ENCODE measurements at places on chromosomes 4 and X.

GRCh38 chr4:76308548-76308947 lies 2.0 kb downstream of the STBD1 start:
- no peak for DNase-seq

GRCh38 chr4:82611982-82612381 lies 50.2 kb upstream of the TMEM150C start:
- DNase-seq: no peak

- no peak for DNase-seq
Observed at GRCh38 chrX:11119313-11119943, 8.3 kb downstream of the HCCS start.

- no peak for DNase-seq
Observed at GRCh38 chr4:138037696-138038095, 204.5 kb downstream of the SLC7A11 start.

DNA sequence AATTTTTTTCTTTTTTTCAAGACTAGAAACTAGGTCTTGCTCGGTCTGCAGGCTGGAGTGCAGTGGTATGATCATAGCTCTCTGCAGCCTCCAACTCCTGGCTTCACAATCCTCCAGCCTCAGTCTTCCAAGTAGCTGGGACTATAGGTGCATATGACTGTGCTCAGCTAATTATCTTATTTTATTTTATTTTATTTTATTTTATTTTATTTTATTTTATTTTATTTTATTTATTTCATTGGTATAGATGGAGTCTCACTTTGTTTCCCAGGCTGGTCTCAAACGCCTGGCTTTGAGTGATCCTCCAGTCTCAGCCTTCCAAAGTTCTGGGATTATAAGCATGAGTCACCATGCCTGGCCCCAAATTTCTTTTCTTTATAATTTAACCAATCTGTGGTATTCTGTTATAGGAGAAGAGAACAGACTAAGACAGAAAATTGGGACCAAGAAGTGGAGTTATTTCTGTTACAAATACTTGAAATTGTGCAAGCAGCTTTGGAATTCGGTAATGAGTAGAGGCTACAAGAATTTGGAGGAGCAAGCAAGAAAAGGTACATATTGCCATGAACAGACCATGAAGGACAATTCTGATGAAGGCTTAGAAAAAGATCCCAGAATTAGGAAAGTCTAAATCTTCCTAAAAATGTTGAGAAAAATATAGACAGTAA lies 4.0 kb upstream of the PRDM5 start:
- no peak for DNase-seq

- no peak for DNase-seq
Observed at GRCh38 chr4:5033281-5033841, 14.1 kb upstream of the CYTL1 start.

- no peak for DNase-seq
Observed at GRCh38 chr4:1983053-1983845, 25.5 kb downstream of the NELFA start.

GRCh38 chr4:149145803-149146202 lies 669.8 kb downstream of the IQCM start:
- DNase-seq: no peak

- no peak for DNase-seq
Observed at GRCh38 chr4:76470064-76470463, 35.0 kb downstream of the SHROOM3 start.

GRCh38 chr4:138412847-138413246 lies 170.7 kb upstream of the SLC7A11 start:
- no peak for DNase-seq

- DNase-seq: no peak
Observed at GRCh38 chrX:71626576-71626975, 8.3 kb upstream of the CXCR3 start.

DNA sequence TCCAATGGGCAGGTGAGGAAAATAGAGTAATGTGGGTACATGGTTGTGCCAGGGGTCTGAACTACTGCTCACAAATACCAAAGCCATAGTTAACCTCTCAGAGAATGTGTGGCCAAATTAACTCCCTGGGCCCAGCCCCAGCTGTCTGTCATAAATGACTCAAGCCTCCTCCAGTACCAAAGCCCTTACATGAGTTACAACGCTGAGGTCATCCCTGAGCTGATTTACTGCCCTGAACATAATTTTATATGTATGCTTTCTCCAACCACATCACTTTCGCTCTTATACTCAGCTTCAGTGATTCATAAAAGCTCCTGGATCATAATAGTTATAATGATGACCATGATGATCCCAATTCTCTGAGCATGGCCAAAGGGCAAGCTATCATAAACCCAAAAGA lies 283.9 kb downstream of the NKX6-1 start:
- no peak for DNase-seq

DNA sequence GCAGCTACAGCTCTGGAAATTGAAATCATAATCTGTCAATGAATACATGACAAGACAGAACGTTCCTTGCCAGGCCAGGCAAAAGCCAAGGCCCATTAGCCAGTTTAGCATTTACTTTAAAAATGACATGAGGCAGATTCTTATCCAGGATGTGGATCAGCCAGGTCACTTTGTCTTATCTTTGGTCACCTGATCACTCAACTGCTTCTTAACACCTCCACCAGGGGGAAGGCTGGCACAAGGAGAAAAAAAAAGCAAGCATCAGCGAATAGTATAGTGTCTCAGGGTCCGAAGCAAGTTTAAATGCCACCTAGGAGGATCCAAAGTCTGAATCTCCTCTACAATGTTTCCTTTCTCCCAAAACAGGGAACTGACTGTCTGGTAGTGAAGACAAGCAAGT lies 18.8 kb downstream of the ATP1B4 start:
- no peak for DNase-seq

GRCh38 chr4:101290654-101291053 lies 56.7 kb downstream of the PPP3CA start:
- no peak for DNase-seq

GRCh38 chr4:79232540-79232939 lies 93.3 kb downstream of the NAA11 start:
- DNase-seq: no peak

DNA sequence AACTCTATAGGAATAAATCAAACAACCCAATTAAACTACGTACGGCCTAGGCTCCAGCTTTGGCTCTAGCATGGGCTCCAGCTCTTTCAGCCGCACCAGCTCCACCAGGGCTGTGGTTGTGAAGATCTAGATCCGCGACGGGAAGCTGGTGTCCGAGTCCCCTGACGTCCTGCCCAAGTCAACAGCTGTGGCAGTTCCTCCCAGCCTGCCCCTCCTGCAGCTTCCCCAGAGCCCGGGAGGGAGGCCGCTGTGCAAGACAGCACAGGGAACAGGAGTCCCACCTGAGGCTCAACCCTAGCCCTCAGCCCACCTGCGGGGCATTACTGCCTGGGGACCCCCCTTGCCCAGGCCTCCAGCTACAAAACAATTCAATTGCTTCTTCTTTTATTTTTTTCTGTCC lies 2680.3 kb downstream of the PCDH7 start:
- DNase-seq: no peak

- no peak for DNase-seq
Observed at GRCh38 chr4:176188654-176189053, 6.7 kb downstream of the SPATA4 start.

DNA sequence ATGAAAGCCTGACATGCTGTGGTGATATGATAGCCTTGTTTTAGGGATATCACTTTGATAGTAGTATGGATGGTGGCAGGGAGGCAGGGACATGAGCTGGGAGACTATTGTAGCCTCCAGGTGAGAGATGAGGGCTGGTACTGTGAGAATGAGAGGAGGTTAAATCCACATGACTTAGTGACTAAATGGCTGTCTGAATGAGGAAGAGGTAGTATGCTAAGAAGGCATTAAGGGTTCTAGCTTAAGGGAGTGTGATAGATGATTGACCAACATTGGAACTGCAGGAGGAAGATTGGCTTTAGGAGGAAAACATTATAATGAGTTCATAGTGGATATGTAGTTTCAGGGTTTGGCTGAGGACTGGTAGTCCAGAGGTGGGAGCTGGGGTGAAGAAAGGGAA lies 195.0 kb upstream of the ANK2 start:
- DNase-seq: no peak

- no peak for DNase-seq
Observed at GRCh38 chr4:24965627-24966026, 52.8 kb upstream of the CCDC149 start.

- DNase-seq: peak; percentile 28
Observed at GRCh38 chr4:38177641-38178391, 217.6 kb downstream of the PTTG2 start.

GRCh38 chrX:72340041-72340440 lies 34.3 kb upstream of the CITED1 start:
- DNase-seq: no peak

DNA sequence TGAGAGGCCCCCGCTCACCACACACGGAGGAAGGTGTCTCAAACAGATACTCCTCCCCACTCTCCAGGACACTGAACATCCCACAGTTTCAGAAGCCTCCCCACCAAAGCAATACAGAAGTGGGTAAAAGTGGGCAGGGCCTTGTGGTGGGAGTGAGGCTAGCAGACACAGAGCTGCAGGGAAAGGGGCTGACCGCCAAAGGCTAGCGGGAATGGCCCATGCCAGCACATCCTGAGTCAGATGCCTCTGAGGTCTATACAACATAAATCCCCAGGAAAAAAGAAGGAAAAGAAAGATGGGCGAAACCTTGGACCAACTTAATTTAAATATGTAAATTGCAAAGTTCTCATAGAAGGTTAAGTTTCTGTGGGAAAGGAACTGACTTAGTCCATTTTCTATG lies 21.9 kb upstream of the ARHGAP10 start:
- no peak for DNase-seq

DNA sequence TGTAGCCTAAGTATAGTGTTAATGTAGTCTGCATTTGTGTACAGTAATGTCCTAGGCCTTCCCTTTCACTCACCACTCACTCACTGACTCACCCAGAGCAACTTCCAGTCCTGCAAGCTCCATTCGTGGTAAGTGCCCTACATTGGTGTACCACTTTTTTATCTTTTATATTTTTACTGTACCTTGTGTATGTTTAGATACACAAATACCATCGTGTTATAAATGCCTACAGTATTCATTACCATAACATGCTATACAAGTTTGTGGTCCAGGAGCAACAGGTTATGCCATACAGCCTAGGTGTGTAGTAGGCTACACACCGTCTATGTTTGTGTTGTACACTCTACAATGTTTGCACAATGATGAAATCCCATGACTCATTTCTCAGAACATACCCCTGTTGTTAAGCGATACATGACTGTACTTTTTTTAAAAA lies 15.4 kb downstream of the TSPAN5 start:
- no peak for DNase-seq

DNA sequence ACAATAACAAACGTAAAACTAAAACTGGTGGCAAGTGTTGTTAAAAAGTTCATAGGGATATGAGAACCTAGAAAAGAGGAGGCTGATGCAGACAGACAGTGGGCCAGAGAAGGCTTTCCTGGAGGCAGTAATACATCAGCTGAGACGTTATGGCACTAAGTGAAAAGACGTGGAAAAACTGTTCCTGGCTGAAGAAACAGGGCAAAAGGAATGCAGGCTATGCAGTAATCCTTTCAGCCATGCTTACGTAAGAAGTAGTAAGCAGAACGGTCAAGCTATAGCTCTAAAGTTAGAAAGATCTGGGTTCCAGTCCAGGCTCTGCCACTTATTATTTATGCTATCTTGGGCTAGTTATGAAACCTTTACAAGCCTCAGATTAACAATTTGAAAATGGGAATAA lies 6.4 kb downstream of the LAMTOR3 start:
- DNase-seq: no peak

- no peak for DNase-seq
Observed at GRCh38 chr4:47010347-47010911, 17.0 kb upstream of the GABRA4 start.

DNA sequence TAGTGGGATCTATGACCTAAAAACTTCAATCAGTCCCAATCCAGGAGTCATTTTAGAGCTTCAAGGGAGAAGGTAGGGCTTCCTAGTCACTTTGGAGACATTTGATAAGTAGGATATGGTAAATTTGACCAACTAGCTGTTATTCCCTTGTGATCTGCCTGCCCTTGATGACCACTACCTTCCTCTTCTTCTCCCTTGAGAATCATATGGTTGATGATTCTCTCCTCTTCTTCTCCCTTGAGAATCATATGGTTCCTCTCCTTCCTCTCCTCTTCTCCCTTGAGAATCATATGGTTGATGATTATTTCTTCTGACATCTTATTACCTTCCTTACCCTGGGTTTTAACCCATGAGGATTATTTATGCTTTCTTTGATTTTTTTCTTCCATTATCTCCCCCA lies 482.6 kb upstream of the TENM3 start:
- no peak for DNase-seq

DNA sequence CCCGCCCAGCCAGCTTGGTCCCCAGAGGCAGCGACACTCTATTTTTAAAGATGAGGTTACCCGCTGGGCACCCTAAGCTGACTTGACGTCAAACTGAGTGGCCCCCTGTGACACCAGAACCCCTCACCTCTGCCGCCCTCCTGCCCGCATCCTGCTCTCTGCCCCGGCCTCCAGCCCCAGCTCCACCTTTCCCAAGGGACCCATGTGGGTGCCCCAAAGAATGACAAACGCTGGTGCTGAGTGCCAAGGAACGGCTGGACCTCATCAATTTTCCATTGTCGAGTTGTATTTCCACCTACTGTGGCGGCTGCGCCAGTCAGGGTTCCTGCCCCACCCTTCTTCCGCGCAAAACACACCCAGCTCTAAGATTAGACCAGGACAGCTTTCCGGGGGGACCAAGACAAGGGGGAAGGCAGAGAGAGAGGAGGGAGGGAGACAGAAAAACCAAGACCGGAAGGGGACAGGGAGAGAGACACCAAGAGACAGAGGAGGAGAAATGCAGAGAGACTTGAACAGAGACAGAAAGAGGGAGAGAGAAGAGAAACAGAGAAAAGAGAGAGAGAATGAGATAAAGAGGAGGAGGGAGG lies 2.0 kb downstream of the PRKX start:
- no peak for DNase-seq

DNA sequence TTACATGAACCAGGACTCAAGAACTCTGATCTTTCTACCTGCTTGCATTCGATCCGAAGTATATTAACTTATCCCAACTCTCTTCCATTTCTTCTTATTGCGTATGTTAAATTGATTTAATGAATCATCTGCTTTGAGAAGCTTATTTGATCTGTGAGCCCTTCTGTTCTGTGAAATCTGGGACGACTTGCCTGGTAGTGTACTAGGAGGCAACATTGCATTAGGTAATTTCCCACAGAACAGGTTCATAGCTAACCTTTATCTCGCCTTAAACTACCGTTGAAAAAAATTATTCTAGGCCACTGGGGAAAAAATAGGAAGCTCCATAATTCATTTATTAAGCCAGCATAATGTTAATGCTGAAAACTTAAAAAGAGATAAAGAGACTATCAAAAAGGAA lies 67.2 kb upstream of the MAB21L2 start:
- DNase-seq: no peak

GRCh38 chr4:38831653-38832052 lies 25.0 kb downstream of the TLR6 start:
- no peak for DNase-seq
